ENCODE measurements at places on chromosomes 2 and 18. TPM values are rescaled to one million over a fixed set of nuclear protein-coding genes. Genes with fewer than 3 reads are reported as not detected.
A peak's percentile ranks its signal among the peaks of the same experiment; 100 is the strongest.

DNA sequence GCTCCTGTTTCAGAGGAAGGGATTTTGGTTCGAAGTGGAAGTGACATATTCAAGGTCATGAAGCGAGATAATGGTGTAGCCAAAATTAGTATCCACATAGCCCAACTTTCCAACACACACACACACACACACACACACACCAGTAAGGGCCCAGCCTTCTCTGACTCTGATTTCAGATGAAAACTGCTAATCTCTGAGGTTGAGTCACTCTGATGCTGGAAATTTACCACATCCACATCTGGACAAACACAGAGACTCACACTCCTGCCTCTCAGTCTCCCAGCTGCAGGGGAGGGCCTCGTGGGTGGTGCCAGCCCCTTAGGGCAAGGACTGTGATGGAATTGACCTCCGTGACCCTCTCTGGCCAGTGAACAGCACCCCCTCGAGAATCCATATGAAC, 29.0 kb upstream of the SLC35F6 start:
- H3K27ac ChIP-seq: no peak overlapping the region
- no peak overlapping the region for H3K4me3 ChIP-seq
- H3K27me3 ChIP-seq: no peaks in the 10 kb centered on the region
- no peak for DNase-seq
- H3K4me1 ChIP-seq: peaks cover 3% of the 10 kb centered on the region
- no peaks in the 10 kb centered on the region for H3K36me3 ChIP-seq

GRCh38 chr18:6254456-6254855, 160.3 kb downstream of the L3MBTL4 start:
- peaks cover 23% of the 10 kb centered on the region for H3K4me1 ChIP-seq
- no peak overlapping the region for H3K4me3 ChIP-seq
- no peaks in the 10 kb centered on the region for H3K36me3 ChIP-seq
- DNase-seq: no peak
- no peaks in the 10 kb centered on the region for H3K27me3 ChIP-seq
- H3K27ac ChIP-seq: no peak overlapping the region

GRCh38 chr2:107584577-107584976, 242.1 kb upstream of the RGPD4 start:
- H3K36me3 ChIP-seq: no peaks in the 10 kb centered on the region
- H3K27me3 ChIP-seq: peaks cover 4% of the 10 kb centered on the region
- H3K4me1 ChIP-seq: no peaks in the 10 kb centered on the region
- H3K4me3 ChIP-seq: no peak overlapping the region
- no peak for DNase-seq

DNA sequence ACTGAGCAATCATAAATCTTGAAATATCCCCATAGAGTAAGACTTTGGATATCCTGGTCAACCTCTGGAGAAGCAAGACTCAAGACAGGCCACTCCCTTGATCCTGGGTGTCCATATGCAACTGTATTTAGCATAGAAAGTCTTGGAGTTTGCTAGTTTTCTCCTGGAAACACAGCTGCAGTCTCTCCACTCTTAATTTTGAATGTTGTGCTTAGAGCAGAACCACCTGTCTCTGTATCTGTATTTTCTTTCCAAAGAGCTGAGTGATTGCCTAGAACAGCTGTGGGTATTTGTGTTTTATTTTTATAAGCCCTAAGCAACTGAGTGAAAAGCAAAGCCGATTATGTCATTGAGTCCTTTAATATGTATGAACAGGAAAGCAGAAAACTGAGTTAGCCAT, 64.1 kb upstream of the ADAM23 start:
- no peak overlapping the region for H3K27ac ChIP-seq
- no peaks in the 10 kb centered on the region for H3K36me3 ChIP-seq
- no peaks in the 10 kb centered on the region for H3K4me1 ChIP-seq
- no peak for DNase-seq

DNA sequence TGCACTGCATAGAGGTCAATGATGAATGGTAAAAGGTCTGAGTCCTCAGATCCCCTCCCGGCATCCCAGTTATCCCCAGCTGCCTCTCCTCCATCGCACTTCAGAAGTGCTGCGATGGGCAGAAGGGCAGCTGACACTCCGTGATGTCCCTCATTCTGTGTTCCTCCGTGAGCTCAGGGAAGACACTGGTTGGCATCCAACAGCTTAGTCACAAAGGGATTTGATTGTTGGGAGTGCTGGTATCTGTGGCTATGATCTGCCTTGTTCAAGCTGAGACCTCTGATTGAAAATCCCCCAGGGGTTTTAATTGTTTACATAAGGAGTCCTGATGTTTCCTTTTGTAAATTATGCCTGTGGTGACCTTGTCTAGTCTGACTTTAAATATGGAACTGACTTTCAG, 19.0 kb upstream of the SAG start:
- H3K4me1 ChIP-seq: peaks cover 18% of the 10 kb centered on the region
- DNase-seq: no peak
- no peak overlapping the region for H3K4me3 ChIP-seq

- DNase-seq: no peak
- no peaks in the 10 kb centered on the region for H3K36me3 ChIP-seq
- no peaks in the 10 kb centered on the region for H3K27me3 ChIP-seq
- H3K27ac ChIP-seq: no peak overlapping the region
- H3K4me1 ChIP-seq: no peaks in the 10 kb centered on the region
Observed at GRCh38 chr18:6949800-6950586, 167.6 kb downstream of the LAMA1 start.

- H3K36me3 ChIP-seq: no peaks in the 10 kb centered on the region
- H3K27ac ChIP-seq: no peak overlapping the region
- DNase-seq: no peak
- H3K27me3 ChIP-seq: no peaks in the 10 kb centered on the region
- H3K4me1 ChIP-seq: peaks cover 4% of the 10 kb centered on the region
Observed at GRCh38 chr18:3648641-3649040, 198.7 kb downstream of the TGIF1 start.

- peak; percentile 66 for DNase-seq
- no peaks in the 10 kb centered on the region for H3K36me3 ChIP-seq
- no peak overlapping the region for H3K4me3 ChIP-seq
- H3K4me1 ChIP-seq: peaks cover 24% of the 10 kb centered on the region
Observed at GRCh38 chr2:70886541-70886987, 49.1 kb upstream of the ATP6V1B1 start.

ST8SIA5 gene
- not detected for total RNA-seq

ARHGEF33 gene
- 0.92 TPM for total RNA-seq

HOXD8 gene
- 4.0 TPM for total RNA-seq
